ENCODE measurements at places on chromosomes 11 and 22. TPM values are rescaled to one million over a fixed set of nuclear protein-coding genes. Genes with fewer than 3 reads are reported as not detected.

DNA sequence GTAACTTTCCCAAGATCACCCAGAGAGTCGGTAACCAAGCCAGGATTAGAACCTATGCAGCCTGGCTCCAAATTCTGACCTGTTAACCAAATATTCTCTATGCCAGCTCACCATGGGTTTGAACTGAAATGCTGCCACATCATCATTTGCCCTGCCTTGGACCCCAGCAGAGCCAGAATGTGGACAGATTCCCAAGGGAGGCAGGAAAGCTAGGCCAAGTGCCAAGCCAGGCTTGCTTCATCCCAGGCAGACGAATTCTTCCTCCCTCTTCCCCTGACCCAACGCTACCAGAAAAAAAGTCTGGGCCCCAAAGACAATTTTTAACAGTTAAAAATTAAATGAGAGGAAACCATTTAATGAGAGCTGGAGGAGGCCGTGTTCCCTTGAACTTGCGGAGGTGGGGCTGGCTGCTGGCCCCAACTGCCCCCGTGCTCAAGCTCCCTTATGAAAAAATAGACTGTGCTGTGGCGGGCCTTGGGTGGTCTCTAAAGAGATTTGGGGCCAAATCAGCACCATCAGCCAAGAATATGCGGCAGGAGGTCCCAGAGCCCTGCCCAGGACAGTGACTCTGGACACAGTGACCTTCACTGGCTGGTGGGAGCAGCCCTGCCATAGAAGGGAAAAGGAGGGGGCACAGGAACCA, 184.1 kb upstream of the SYT13 start:
- peak; percentile 65 for DNase-seq

DNA sequence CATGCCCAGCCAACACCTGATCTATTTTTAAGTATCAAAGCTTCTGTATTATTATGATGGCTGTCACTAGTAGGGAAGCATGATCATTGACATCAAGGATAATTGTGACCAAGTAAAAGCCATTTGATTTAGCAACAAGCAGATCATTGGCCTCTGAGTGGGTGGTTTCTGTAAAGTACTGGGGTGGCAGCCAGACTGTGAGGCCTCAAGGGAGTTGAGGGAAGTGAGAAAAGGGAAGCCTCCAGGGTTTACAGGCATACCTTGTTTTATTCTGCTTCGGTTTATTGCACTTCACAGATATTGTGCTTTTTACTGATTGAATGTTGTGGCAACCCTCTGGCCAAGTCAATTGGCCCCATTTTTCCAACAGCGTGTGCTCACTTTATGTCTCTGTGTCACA, 60.1 kb downstream of the PRR5L start:
- DNase-seq: no peak

DNA sequence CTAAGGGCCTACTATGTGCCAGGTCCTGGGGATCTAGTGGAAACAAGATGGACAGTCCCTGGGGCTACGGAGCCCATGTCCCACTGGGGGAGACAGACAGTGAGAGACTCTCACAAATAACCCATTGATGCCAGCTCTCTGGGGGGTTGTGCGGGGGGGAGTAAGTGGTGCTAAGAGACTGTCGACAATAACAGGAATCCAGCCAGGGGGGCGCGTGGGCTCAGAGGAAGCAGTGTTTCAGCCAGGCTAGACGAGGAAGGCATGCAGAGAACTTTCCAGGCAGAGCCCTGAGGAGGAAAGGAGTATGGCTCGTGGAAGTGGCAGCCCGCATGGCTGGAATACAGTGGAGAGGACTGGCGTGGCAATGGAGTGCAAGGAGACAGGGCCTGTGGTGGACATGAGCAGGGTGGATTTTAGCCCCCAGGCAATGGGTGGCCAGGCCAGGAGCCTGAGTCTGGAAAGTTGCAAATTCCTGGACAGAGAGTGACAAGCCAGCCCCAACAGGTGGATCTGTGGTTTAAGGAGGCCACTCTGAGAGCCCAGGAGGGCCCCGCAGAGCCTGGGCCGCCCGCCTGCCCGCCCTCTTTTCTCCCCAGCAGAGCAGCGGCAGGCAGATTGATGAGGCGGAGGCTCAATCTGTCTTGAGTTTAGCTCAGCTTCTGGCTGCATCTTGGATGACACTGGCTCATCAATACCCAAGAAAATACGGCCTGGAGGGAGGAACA, 40.0 kb upstream of the TCF20 start:
- no peak for DNase-seq

GRCh38 chr22:24155627-24156140, 25.6 kb upstream of the SUSD2 start:
- peak; percentile 56 for DNase-seq

DNA sequence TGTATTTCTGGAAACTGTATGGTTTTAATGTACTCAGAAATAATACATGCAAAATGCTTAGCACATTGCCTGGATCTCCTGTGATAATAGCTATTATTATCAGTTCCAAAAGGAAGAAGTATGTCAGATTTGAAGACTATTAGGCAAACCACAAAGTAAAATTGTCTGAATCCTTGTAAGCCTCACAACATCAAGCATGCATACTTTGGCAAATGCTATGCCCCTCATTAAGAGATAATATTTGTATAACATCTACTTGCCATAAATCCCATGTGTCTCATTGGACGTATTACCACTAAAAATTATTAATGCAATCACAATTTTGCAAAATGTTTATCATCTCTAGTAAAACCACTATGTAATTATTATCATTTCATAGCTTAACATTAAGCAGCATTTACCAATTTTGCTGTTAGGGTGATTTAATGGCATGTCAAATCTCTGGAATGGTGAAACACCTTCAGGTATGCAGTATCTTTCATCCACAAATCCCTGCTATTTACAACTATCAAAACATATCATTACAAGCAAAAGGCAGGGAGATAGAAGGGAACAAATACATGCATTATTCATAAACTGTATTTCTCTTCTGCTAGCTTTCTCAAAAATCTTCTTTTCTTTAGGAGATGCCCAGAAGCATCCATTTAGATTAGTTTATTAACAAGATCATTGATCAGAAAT, 974.6 kb upstream of the RAG2 start:
- DNase-seq: no peak

DNA sequence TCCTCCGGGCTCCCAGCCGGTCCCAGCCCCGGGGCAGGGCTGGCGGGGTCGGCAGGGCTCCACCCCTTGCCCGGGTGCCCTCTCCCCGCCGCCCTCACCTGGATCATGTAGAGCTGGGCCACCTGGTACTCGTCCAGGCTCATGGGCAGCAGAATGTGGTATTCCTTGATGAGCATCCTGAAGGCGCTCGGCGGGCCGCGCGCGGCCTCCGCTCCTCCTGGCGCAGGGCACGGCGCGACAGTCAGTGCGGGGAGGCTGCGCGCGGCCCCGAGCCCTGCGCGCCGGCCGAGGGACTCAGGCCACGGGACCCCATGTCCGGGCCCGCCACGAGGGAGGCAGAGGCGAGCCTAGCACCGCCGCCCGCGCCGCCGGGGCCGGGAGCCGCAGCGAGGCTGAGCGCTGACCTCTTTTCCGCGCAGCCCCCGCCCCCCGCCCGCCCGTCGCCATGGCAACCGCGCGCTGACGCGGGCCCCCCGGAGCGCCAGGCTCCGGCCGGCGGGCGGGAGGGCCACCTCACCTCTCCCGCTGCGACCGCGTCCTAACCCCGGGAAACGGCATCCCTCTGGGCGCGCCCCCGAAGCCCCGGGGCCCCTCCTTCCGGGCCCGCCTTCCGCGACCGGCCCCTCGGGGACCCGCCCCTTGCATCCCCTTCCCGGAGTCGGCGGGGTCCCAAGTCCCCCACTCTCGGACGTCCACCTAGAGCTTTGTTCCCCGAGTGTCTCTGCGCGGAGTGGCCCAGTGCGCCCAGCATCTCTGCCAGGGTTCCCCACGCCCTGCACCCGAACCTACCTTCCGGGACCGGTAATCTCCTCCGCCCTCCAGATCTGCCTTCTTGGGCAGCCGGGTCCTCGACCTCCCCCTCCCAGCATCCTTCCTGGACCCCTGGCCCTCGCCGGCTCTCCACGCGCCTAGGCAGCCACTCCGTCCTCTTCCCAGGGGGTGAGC, 886 bp downstream of the PITPNM1 start:
- no peak for DNase-seq

The RBFOX2 gene
- total RNA-seq: 55.3 TPM

The LRRC32 gene
- total RNA-seq: 0.29 TPM

The C11orf97 gene
- total RNA-seq: not detected

The SHANK2 gene
- not detected for total RNA-seq
